ENCODE measurements at places on chromosomes 12 and 14. TPM values are rescaled to one million over a fixed set of nuclear protein-coding genes. Genes with fewer than 3 reads are reported as not detected.
A peak's percentile ranks its signal among the peaks of the same experiment; 100 is the strongest.

KCNMB4 gene
- total RNA-seq: 2.6 TPM

FAM222A gene
- 11.7 TPM for total RNA-seq

FAM181A gene
- total RNA-seq: not detected

ZDHHC22 gene
- total RNA-seq: 0.15 TPM

ACOT6 gene
- not detected for total RNA-seq

NFATC4 gene
- 11.5 TPM for total RNA-seq

KLHL33 gene
- total RNA-seq: 0.17 TPM

GALC gene
- total RNA-seq: 0.40 TPM

DPPA3 gene
- not detected for total RNA-seq

GPX2 gene
- 4.3 TPM for total RNA-seq

- no peaks in the 10 kb centered on the region for H3K36me3 ChIP-seq
- H3K27ac ChIP-seq: no peak overlapping the region
- DNase-seq: no peak
- no peaks in the 10 kb centered on the region for H3K27me3 ChIP-seq
- H3K4me1 ChIP-seq: peaks cover 6% of the 10 kb centered on the region
Measured at GRCh38 chr12:9745199-9745598, 12.3 kb upstream of the CLECL1 start.

DNA sequence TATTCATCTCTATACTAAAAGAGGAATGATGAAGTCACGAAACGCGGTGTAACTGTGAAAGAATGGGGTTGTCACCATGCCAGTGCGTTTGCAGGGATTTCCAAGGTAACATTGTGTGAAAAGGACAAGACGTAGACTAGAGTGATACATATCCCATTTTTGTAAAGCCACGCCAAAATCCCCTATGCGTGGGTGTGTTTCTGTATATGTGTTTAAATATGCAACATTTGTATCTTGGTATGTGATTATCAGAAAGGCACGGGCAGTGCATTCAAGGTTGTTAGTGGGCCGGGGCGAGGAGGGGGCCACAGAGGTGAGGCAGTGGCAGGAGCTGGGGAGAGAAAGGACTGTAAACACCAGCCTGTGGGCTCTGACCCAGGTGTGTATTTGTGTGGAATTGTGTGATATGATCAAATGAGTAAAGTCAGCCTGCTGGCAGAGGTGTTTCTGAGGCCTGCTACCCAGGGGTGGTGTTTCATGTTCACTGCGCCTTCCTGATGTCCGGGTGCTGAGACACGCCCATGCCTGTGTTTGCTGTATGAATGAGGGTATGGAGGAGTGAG is 137.8 kb downstream of the ADGRD1 start:
- peaks cover 48% of the 10 kb centered on the region for H3K27me3 ChIP-seq
- no peak overlapping the region for H3K4me3 ChIP-seq
- no peak for DNase-seq

- H3K4me3 ChIP-seq: no peak overlapping the region
- H3K27me3 ChIP-seq: no peaks in the 10 kb centered on the region
- H3K4me1 ChIP-seq: no peaks in the 10 kb centered on the region
- DNase-seq: no peak
Measured at GRCh38 chr14:92463141-92463540, 50.4 kb upstream of the RIN3 start.

GRCh38 chr12:110107369-110108281 is 16.5 kb upstream of the IFT81 start:
- peak; percentile 31 for DNase-seq
- peak overlapping the region; percentile 93 for H3K27ac ChIP-seq
- no peaks in the 10 kb centered on the region for H3K36me3 ChIP-seq

GRCh38 chr12:77847680-77848431 is 17.2 kb downstream of the NAV3 start:
- H3K27me3 ChIP-seq: peaks cover 3% of the 10 kb centered on the region
- H3K27ac ChIP-seq: peak overlapping the region; percentile 47

DNA sequence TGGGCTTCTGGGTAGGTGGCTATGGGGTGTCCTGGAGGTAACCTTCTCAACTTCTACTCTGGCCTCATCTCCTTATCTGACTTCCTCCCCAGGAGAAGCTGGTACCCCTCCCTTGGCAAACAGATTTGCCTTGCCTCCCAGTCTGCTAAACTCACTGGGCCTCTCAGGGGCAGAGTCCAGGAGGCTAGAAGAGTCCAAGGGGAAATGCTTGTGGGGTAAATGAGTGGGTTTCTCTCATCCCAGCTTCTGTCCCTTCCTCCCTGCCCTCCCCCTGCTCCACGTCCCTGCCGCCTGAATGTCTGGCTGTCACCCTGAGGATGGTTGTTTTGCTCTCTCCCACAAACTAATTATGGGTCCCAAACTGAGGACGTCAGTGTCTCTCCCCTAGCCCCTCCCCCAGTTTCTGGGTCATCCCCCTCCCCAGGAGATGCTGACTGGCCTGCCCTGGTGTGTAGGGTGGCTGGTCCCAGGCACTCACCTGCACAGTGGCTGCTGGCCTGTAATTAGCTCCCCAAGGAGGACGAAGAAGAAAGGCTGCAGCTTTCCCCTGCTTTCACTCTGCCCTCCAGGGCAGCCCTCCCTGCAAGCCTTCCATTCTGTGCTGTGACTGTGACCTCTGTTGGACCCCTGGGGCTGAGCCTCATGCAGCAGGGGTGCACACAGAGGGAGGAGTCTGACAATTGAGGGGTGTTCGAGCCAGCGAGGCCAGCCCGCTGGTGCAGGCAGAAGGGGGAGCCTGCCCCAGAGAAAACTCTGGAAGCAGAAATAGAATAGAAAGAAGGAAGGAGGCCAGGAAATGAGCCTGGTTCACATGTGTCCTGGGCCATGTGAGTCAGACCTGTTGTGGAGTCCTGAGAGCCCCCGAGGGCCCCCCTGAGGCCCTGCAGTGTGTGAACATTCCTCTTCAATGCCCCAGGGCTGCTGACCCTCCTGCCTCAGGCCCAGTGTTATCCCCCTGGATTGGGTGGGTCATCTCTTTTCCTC is at the start of gene LRP1-AS:
Gene LRP1-AS (minus strand): TSS at position 659 of the 984 bp plus-strand sequence.
- no peak within 1 kb of the TSS for H3K27ac ChIP-seq
- H3K36me3 ChIP-seq: no peaks in the 10 kb centered on the region
- H3K4me1 ChIP-seq: peaks cover 18% of the 10 kb centered on the region
- H3K27me3 ChIP-seq: no peaks in the 10 kb centered on the region
- DNase-seq: no peak
- no peak within 1 kb of the TSS for H3K4me3 ChIP-seq

GRCh38 chr14:87076922-87077321 is 916.1 kb downstream of the GALC start:
- no peak overlapping the region for H3K4me3 ChIP-seq
- no peak overlapping the region for H3K27ac ChIP-seq
- no peaks in the 10 kb centered on the region for H3K36me3 ChIP-seq
- no peaks in the 10 kb centered on the region for H3K4me1 ChIP-seq

GRCh38 chr14:58662759-58663158 is 25.0 kb downstream of the DACT1 start:
- no peak for DNase-seq
- peaks cover 66% of the 10 kb centered on the region for H3K27me3 ChIP-seq
- no peaks in the 10 kb centered on the region for H3K4me1 ChIP-seq
- H3K27ac ChIP-seq: no peak overlapping the region
- H3K4me3 ChIP-seq: no peak overlapping the region
- no peaks in the 10 kb centered on the region for H3K36me3 ChIP-seq

- no peak overlapping the region for H3K4me3 ChIP-seq
- H3K36me3 ChIP-seq: no peaks in the 10 kb centered on the region
- H3K27me3 ChIP-seq: no peaks in the 10 kb centered on the region
- DNase-seq: no peak
- H3K4me1 ChIP-seq: peaks cover 12% of the 10 kb centered on the region
Measured at GRCh38 chr12:92229381-92229780, 83.7 kb upstream of the BTG1 start.

GRCh38 chr12:62744551-62744950 is 190.4 kb downstream of the PPM1H start:
- no peak overlapping the region for H3K4me3 ChIP-seq
- H3K4me1 ChIP-seq: peaks cover 6% of the 10 kb centered on the region
- no peak overlapping the region for H3K27ac ChIP-seq
- H3K27me3 ChIP-seq: no peaks in the 10 kb centered on the region
- no peak for DNase-seq

DNA sequence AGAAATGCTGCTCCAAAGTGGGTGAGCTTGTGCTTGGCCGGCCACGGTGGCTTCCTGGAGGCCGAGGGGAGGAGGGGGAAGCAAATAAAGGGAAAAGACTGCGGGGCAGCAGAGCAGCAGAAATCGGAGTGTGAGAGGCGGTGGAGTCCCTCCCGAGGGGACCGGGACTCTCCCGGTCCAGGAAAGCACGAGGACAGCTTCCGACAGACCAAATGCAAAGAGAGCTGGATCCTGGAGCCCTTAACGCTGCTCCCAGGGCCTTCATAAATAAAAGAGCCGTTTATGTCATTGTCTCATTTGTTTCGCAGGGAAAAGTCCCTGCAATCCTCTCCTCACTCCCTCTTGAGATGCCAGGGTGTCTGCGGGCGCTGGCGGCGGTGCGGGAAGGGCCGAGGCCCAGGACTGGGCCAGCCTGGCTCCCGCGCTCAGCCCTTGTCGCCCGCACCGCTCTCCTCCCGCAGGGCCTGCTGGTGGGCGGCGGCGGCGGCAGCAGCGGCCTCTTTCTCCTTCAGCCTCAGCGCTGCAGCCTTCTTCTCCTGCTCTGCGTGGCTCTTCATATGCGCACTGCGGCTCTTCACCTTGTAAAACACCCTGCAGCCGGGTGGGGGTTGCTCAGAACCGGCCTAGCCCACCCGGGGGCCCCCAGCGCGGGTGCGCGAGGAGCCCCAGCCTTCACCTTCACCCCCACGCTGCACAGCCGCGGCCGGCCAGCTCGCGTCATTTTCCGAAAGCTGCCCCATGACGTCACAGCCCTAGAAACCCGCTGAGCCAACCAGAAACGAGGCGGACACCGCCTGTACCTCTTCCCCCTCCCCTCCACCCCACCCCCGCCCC is 4.5 kb upstream of the PNMA1 start:
- DNase-seq: peak; percentile 0
- H3K4me1 ChIP-seq: peaks cover 20% of the 10 kb centered on the region
- no peak overlapping the region for H3K4me3 ChIP-seq
- no peak overlapping the region for H3K27ac ChIP-seq
- no peaks in the 10 kb centered on the region for H3K27me3 ChIP-seq

- no peak for DNase-seq
- 0 out of 2 replicates have a peak, but pooled peaks cover 14% of the 10 kb centered on the region for H3K27me3 ChIP-seq
- H3K4me3 ChIP-seq: no peak overlapping the region
- H3K27ac ChIP-seq: no peak overlapping the region
- H3K4me1 ChIP-seq: no peaks in the 10 kb centered on the region
Measured at GRCh38 chr12:40511341-40511740, 180.9 kb upstream of the CNTN1 start.

GRCh38 chr12:68614105-68614679 is 3.5 kb downstream of the RAP1B start:
- H3K4me3 ChIP-seq: peak overlapping the region; percentile 91
- H3K36me3 ChIP-seq: peaks cover 4% of the 10 kb centered on the region
- no peak overlapping the region for H3K27ac ChIP-seq

DNA sequence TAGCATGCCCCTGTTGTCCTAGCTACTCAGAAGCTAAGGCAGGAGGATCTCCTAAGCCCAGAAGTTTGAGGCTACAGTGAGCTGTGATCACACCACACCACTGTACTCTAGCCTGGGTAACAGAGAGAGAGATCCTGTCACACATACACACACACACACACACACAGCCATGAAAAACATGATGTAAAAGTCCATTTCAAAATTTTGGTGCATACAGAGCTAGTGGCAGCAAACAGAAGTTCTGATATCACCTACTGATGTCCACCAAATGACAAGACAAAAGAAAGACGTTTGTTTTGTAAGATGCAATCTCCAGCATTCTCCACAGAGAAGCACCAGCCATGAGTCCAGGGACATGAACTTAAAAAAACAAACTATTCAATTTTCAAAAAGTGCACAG is 15.9 kb downstream of the AREL1 start:
- DNase-seq: no peak
- no peaks in the 10 kb centered on the region for H3K4me1 ChIP-seq
- H3K4me3 ChIP-seq: no peak overlapping the region
- H3K36me3 ChIP-seq: peaks cover 16% of the 10 kb centered on the region
- no peak overlapping the region for H3K27ac ChIP-seq

DNA sequence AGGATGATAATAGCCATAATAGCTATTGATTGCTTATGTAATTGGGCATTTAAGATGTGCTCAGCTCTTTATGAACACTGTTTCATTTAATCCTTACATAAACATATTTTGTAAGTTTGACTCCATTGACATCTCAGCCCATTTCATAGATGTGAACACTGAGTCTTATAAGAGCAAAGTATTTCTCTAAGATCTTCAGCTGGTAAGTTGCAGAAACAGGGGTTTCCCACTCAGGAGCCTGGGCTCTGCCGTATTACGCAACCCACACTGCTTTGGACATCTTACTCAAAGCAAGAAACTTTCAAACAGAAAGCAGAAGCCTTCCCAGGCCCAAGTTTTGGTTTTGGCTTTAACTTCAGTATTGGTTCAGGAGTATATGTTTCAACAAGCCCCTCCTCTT is 705.1 kb downstream of the MED13L start:
- no peak overlapping the region for H3K4me3 ChIP-seq
- H3K27ac ChIP-seq: no peak overlapping the region
- H3K27me3 ChIP-seq: 0 out of 2 replicates have a peak, but pooled peaks cover under 1% of the 10 kb centered on the region
- DNase-seq: no peak
- peaks cover 10% of the 10 kb centered on the region for H3K4me1 ChIP-seq

- H3K27me3 ChIP-seq: peaks cover 26% of the 10 kb centered on the region
- DNase-seq: no peak
- H3K27ac ChIP-seq: no peak overlapping the region
- no peak overlapping the region for H3K4me3 ChIP-seq
Measured at GRCh38 chr14:91839749-91840148, 27.6 kb downstream of the TC2N start.

- no peaks in the 10 kb centered on the region for H3K36me3 ChIP-seq
- H3K4me3 ChIP-seq: no peak overlapping the region
- H3K27me3 ChIP-seq: no peaks in the 10 kb centered on the region
- DNase-seq: no peak
- no peaks in the 10 kb centered on the region for H3K4me1 ChIP-seq
- no peak overlapping the region for H3K27ac ChIP-seq
Measured at GRCh38 chr14:104897330-104898194, 27.1 kb upstream of the PLD4 start.

DNA sequence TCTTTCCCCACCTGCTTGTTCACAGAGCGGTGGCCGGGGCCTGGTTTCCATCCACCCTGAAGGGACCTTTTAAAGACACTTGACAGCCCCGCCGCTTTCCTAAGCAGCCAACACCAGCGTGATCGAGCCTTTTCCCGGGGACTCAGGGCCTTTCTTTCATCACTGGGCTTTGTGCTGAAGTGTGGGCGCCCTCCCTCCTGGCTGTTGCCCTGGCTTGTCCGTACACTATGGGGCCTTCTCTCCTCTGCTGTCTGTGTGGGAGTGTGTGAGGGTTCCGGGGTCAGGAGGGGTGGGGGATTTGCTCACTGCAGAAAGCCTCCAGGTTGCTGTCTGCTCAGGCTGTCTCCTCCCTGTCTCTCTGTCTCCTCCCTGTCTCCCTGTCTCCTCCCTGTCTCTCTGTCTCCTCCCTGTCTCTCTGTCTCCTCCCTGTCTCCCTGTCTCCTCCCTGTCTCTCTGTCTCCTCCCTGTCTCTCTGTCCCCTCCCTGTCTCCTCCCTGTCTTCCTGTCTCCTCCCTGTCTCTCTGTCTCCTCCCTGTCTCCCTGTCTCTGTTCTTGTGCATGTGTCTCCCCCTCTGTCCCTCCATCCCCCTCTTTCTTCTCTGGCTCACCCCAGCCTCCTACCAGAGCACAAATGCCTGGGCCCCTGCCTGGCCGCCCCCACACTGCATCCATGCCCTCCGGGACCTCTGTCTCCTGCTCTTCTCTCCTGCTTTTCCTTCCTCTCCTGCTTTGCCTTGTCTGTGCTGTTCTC is 64.7 kb downstream of the CCDC92 start:
- no peaks in the 10 kb centered on the region for H3K36me3 ChIP-seq
- H3K27ac ChIP-seq: no peak overlapping the region
- DNase-seq: no peak

- H3K36me3 ChIP-seq: no peaks in the 10 kb centered on the region
- peaks cover 5% of the 10 kb centered on the region for H3K4me1 ChIP-seq
- DNase-seq: no peak
- no peaks in the 10 kb centered on the region for H3K27me3 ChIP-seq
Measured at GRCh38 chr12:96054244-96054610, 18.8 kb upstream of the LTA4H start.
